B cell (primary cell): ENCODE measurements at places on chromosomes 13 and 19. TPM values are rescaled to one million over a fixed set of nuclear protein-coding genes. Genes with fewer than 3 reads are reported as not detected.

- no peak overlapping the region for H3K27ac ChIP-seq
- no peak overlapping the region for H3K4me3 ChIP-seq
- no peaks in the 10 kb centered on the region for H3K36me3 ChIP-seq
- H3K27me3 ChIP-seq, result no peaks in the 10 kb centered on the region
Observed at GRCh38 chr13:109403012-109403421, 383.4 kb downstream of the IRS2 start.

DNA sequence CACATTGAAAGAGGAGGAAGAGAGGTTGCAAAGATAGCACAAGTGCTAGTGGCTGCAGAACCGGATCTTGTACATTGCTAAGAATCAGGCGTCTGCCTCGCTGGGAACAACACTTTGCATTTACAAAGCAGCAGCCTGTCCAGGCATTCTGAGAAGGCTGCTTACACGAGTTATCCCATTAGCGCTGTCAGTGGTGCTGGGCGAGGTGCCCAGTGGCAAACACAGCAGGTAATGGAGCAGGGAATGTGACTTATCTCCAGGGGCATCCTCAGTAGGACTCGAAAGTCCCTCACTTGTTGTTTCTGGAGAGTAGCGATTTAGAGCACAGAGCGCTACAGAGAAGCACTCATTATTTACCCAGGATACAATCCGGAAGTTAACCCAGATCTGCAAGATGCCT is 209.6 kb downstream of the OLFM4 start:
- DNase-seq, result no peak
- H3K27ac ChIP-seq, result no peak overlapping the region
- H3K36me3 ChIP-seq, result no peaks in the 10 kb centered on the region

TEAD2 gene
- total RNA-seq, result 12.0 and 13.4 TPM in 2 replicates

DNA sequence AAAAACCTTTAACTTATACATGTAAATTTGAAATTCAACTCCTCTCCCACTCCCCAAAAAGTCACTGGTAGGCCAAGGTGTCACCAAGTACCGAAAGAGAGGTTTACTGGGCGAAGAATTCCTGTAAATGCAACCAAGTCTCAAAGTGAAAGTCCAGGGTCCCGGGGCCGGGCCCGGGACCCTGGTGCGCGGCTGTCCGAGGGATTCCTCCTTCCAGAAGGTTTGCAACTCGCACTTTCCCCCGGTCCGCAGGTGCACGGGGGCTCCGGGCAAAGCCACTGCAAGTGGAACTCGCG is 1.1 kb downstream of the STK24 start:
- peak overlapping the region; percentile 45 for H3K27ac ChIP-seq
- H3K4me1 ChIP-seq, result peaks cover 52% of the 10 kb centered on the region
- H3K36me3 ChIP-seq, result no peaks in the 10 kb centered on the region
- DNase-seq, result no peak

DNA sequence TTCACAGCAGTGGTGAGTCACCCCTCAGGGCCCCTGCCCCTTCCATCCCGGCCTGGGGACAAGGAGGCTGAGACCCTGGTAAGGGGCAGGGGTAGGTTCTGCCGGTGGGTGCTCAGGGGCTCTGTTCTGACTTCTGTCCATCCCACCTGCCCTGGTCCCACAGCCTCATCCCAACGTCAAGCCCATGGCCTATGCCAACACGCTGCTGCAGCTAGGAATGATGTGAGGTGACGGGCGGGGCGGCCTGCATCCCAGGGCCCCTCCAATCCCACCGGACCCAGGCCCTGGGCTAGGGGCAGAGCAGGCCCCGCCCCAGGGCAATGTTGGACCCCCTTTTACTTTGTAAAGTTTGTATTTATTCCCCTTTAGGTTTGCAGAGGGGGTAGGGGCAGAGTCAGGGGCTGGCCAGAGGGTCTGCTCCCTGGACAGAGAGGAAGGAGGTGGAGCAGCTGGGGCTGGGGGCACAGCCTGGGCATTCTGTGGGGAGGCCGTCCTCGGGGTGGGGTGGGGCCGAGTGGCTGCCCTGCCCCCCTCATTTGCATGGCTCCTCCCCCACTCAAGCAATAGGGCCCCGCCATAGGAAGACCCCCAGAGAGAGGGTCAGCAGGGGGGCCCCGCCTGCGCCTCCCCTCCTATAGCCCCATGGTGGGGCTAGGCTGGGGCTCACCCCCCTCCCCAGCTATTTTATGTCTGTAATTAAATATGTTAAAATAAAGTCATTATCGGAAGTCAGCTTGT is 23.1 kb downstream of the CCDC8 start:
- H3K27ac ChIP-seq, result no peak overlapping the region
- no peak overlapping the region for H3K4me3 ChIP-seq
- H3K36me3 ChIP-seq, result peaks cover 46% of the 10 kb centered on the region
- peaks cover 3% of the 10 kb centered on the region for H3K4me1 ChIP-seq

ADAMTSL5 gene
- not detected in 2 replicates for total RNA-seq
